Bladder microvascular endothelial cell (primary cell): ENCODE measurements at places on chromosomes 16 and 17. TPM values are rescaled to one million over a fixed set of nuclear protein-coding genes. Genes with fewer than 3 reads are reported as not detected.

ABCC3 gene
- 0.65 and 2.2 TPM in 2 replicates for total RNA-seq

GP1BA gene
- 0.13 TPM in 1 of 2 replicates, not detected in the other for total RNA-seq

ZNF778 gene
- 5.7 and 18.1 TPM in 2 replicates for total RNA-seq

COX4I1 gene
- 304 and 475 TPM in 2 replicates for total RNA-seq

RPH3AL gene
- 18.9 and 29.0 TPM in 2 replicates for total RNA-seq

NKD1 gene
- under 0.01 TPM in 1 of 2 replicates, not detected in the other for total RNA-seq

CPHXL2 gene
- total RNA-seq = not detected in 2 replicates

NPIPB13 gene
- total RNA-seq = 0.16 and 6.2 TPM in 2 replicates

MRPL10 gene
- total RNA-seq = 12.5 and 12.8 TPM in 2 replicates

KIFC3 gene
- 37.9 and 76.0 TPM in 2 replicates for total RNA-seq

KRT12 gene
- not detected in 2 replicates for total RNA-seq

KRT33A gene
- total RNA-seq = not detected in 2 replicates

TVP23A gene
- not detected in 2 replicates for total RNA-seq

NQO1 gene
- 89.7 and 870 TPM in 2 replicates for total RNA-seq

CMTM2 gene
- total RNA-seq = not detected in 2 replicates

ABCA9 gene
- 2.4 and 3.4 TPM in 2 replicates for total RNA-seq

ZNF469 gene
- total RNA-seq = 0.32 and 0.82 TPM in 2 replicates

APOBR gene
- not detected in 2 replicates for total RNA-seq

TBC1D3E gene
- not detected in 2 replicates for total RNA-seq

RGS9 gene
- total RNA-seq = 0.97 and 1.9 TPM in 2 replicates

ZNF688 gene
- total RNA-seq = 9.1 and 10.6 TPM in 2 replicates

GRAPL gene
- total RNA-seq = 13.3 and 67.8 TPM in 2 replicates

CLDN7 gene
- total RNA-seq = 0.82 and 8.1 TPM in 2 replicates

TEX19 gene
- total RNA-seq = not detected in 2 replicates

ZFP3 gene
- total RNA-seq = 0.97 and 1.7 TPM in 2 replicates

KIF2B gene
- total RNA-seq = not detected in 2 replicates

FBXW10B gene
- 0.32 and 3.2 TPM in 2 replicates for total RNA-seq

SYT17 gene
- 1.4 and 1.5 TPM in 2 replicates for total RNA-seq

G6PC1 gene
- not detected in 2 replicates for total RNA-seq

CFDP1 gene
- total RNA-seq = 62.7 and 75.5 TPM in 2 replicates

TMED6 gene
- 0.16 and 0.19 TPM in 2 replicates for total RNA-seq

CLUH gene
- 25.6 and 58.2 TPM in 2 replicates for total RNA-seq

IRX3 gene
- 0.25 and 0.32 TPM in 2 replicates for total RNA-seq

RHBDF1 gene
- total RNA-seq = 17.8 and 43.6 TPM in 2 replicates

PDIA2 gene
- total RNA-seq = not detected in 2 replicates

SBK1 gene
- total RNA-seq = under 0.01 and 0.06 TPM in 2 replicates

SPN gene
- not detected in 2 replicates for total RNA-seq

TMEM88 gene
- 24.5 and 132 TPM in 2 replicates for total RNA-seq
